ENCODE measurements at places on chromosomes 12 and 14. TPM values are rescaled to one million over a fixed set of nuclear protein-coding genes. Genes with fewer than 3 reads are reported as not detected.
A peak's percentile ranks its signal among the peaks of the same experiment; 100 is the strongest.

- no peak for DNase-seq
Measured at GRCh38 chr14:96088074-96088473, 48.9 kb downstream of the C14orf132 start.

DNA sequence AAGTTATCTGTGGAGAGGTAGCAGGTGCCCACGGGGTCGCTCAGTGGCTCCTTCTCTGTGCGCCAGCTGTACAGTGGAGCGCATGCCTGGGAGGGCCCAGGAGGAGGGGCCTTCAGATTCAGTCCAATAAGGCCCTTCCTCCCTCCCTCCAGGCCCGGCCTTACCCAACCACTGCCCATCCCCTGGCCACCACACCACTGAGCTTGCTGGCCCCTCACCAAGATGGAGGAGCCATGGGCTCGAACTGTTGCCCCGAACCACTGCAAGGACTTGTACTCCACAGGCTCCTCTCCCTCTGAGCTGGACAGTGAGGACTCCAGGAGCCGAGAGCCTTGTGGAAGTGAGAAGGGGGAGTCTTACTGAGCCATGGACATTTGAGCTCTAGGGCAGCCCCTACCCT, 9.8 kb downstream of the ITGA5 start:
- DNase-seq: no peak

DNA sequence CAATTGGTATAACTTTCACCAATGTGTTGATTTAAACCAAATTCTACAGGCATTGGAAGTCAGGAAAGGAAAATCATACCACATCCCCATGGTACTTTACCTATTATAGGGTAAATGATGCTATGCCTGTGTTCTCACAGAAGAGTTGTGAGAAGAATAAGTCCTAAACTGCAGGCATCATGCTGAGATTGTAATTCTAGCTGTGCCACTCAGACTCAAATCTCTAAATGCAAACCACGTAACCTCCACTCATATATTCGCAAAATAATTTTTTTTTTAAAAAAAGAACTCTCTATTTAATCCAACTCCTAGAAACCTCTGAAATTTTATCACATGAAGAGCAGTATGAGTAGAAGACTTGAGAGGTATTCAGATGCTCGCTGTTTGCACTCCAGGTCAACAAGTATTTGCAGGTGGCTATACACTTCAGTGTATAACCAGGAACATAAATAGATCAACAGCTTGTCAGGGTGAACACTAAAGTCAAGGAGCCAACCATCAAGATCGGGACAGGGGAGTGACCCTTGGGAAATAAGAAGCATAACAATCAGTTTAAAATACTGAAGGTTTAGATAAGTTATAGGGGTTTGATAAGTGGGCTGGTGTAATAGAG, 110.1 kb downstream of the SLC25A21 start:
- no peak for DNase-seq

DNA sequence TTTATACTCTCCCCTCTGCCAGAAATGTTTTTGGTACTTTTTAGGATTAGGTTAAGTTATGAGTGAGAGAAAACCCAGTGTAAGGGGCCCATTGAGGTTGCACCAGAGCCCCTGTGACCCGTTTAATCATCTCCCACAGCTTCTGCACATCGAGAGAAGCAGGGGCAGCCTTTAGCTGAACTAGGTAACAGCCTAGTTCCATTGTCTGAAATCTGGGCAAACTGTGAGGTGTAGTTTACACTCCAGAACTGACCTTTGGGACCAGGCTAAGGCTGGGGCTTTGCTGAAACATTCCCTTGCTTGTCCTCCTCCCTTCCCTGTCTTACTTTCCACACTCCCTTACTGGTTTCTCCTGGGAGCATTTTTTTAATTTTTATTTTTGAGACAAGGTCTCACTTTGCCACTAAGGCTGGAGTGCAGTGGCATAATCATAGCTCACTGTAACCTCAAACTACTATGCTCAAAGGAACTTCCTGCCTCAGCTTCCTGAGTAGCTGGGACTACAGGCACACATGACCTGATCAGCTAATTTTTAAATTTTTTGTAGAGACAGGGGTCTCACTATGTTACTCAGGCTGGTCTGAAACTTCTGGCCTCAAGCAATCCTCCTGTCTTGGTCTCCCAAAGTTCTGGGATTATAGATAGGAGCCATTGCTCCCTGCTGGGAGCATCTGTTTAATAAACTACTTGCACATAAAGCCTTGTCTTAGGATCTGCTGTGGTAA, 25.9 kb upstream of the DHRS2 start:
- peak; percentile 57 for DNase-seq

DNA sequence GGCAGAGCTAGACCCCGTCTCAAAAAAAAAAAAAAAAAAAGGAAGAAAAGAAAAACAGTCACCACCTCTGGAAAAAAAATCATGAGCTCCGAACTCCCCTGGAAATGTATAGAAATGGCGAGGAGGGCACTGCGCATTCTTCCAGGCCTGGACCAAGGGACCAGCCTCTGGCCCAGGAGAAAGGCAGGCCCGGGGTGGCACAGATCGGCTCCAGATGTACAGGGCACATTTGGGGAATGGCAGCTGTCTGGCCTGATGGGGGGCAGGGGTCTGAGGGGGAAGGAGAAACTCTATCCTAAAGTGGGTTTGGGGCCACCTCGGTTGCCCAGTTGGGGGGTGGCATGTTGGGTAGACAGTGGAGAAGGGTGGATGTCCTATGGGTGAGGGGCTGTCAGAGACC, 46.0 kb upstream of the EML1 start:
- DNase-seq: no peak

The LGALS3 gene
- total RNA-seq: 1.9 TPM

GRCh38 chr14:99682809-99683618, 1.1 kb upstream of the CYP46A1 start:
- peak; percentile 71 for DNase-seq

The PRIMA1 gene
- not detected for total RNA-seq

GRCh38 chr14:50379563-50379962, 17.1 kb downstream of the CDKL1 start:
- no peak for DNase-seq

- DNase-seq: no peak
Measured at GRCh38 chr12:82174383-82174782, 183.8 kb downstream of the CCDC59 start.

DNA sequence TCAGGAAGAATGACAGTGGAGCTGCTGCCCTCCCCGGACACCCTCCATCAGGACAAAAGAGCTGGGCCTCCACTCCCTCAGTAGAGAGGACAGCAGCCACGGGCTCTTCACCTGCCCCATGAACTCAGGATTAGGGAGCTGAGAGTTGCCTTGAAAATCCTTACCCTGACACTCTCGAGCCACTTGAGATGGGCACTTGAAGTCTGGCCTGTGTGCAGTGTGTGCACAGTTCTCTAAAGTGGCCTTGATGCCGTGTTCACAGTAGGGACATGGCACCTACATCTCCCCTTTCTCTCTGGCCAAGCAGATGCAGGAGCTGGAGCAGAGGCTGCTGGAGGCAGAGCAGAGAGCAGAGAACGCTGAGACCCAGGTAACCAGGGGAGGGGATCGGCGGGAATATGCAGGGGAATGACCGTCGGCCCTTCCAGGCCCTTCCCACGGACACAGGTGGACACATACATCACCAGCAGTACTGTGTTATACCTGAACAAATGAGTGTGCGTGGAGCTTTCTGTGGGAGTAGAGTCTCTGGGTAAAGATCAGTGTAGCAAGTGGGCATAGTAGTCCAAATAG, 22.5 kb downstream of the PLEKHH1 start:
- no peak for DNase-seq

DNA sequence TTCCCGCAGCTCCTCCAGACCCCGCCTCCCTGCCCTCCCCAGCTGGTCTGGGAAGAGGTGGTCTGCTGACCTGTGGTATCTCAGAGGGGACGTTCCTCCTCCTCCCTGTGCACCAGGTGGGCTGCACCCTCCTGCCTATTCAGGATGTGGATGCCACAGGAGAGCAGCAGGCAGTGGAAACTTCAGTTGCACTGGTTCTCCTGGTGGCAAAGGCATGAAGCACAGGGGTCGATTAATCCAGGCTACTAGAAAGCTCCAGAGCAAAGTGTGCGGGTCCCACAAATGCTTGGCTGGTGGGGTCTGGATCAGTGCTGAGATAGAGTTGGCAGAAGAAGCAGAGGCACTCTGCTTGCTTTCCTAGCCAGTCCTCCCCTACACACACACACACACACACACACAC, 197.0 kb downstream of the SLC41A2 start:
- DNase-seq: no peak

The PLEKHH1 gene
- 0.27 TPM for total RNA-seq

The ALDH2 gene
- total RNA-seq: 35.3 TPM

GRCh38 chr14:36509069-36509917, 10.7 kb downstream of the NKX2-1 start:
- DNase-seq: no peak

GRCh38 chr12:22728987-22729386, 104.0 kb downstream of the ETNK1 start:
- DNase-seq: no peak

DNA sequence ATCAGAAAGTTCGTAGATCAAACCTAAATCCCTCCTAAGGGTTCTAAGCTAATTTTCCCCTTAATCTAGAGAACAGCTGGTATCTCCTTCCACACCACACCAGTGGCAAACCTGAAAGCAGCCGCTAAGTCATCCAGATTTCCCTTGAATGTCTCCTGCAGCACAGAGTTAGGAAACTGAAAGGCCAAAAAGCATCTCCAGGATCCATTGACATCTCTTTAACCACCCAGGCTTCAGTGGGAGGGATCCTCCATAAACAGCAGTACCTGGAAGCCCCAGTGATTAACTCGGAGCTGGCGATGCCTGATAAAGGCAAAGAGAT, 47.6 kb downstream of the CRACR2A start:
- no peak for DNase-seq

The MMP14 gene
- 1.6 TPM for total RNA-seq

DNA sequence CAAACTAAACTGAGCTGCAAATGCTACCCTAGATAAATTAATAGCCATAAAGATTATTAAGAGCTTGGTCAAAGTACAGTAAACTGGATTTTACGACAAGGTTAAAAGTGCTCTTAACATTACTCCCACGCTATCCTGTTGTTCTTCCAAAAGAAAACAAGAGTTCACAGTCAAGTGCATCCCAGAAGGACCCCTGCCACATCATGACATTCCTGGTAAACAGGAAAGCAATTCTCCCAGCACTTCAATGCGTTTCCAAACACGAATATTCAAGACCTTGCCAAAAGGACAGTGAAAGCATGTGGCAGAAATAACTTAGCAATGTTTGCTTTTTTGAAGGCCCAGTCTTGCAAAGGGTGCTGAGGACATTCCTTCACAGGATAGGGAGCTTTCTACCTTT, 11.2 kb downstream of the SPRING1 start:
- no peak for DNase-seq

DNA sequence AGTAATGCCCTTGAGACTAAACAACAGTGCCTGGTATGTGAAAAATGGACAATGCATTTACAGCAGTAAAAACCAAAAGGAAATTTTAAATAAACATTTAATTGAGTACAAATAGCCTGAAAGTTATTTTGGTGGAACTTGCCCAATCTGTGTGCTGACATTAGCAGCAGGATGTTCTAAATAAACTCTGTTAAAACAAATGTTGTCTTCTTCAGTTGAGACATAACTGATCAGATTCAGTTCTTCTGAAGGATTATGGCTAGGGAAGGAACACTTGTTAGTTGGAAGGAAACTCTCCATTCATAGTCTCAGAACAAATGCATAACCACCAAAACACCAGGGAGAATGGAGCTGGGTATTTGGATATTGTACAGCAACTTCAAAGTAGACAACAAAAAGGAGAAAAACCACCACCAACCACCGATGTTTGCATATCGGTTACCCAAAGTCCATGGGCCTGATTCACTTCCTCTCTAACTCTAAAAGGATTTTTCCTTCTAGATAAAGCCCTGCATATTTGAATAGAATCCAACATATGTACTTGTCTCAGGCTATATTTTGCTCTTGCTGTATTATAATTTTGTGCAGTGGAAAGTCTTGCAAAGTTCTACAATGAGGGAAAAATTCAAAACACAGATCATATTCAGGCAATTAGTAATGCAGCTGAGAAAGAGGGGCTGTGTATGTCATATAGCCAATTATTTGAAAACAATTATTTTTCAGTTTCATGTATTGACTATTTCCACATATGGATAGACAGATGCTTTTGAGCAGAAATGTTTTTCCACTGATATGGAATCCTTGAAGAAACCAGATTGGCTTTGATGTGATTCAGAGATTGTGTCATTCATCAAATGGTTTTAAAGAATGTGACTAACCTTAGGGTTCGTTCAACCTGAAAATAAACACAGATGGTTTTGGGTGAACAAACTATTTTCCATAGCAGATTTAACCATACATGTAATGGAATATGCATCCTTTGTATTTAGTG, 152.2 kb upstream of the BMP4 start:
- no peak for DNase-seq

The CFAP54 gene
- total RNA-seq: 1.1 TPM

DNA sequence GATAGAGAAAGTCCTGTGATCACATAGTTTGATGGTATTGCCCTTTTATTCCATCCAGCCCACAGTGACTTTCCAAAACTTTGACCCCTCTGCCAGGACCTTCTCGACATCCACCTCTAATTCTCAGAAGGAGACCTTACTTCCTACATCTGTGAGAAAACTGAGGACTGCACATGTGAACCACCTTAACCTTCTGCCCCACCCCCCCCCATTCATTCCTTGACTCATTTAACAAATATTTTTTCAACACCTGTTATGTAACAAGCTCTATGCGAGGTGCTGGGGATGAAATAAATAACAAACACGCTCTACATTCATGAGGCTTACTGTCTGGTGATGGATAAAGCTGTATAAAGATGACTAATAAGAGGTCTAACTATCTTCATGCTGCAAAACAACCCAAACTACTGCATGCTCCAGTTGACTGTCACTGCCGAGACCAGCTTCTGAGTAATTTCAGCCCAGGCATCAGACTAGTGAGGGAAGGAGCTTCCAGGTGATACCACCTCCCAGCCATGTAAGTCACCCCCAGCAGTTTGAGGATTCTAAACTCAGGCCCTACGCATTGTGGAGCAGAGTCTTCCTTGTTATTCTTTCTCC, 1.9 kb upstream of the HAL start:
- no peak for DNase-seq

- no peak for DNase-seq
Measured at GRCh38 chr12:110344657-110345056, 58.9 kb downstream of the ANAPC7 start.

The TMEM229B gene
- total RNA-seq: 46.3 TPM

DNA sequence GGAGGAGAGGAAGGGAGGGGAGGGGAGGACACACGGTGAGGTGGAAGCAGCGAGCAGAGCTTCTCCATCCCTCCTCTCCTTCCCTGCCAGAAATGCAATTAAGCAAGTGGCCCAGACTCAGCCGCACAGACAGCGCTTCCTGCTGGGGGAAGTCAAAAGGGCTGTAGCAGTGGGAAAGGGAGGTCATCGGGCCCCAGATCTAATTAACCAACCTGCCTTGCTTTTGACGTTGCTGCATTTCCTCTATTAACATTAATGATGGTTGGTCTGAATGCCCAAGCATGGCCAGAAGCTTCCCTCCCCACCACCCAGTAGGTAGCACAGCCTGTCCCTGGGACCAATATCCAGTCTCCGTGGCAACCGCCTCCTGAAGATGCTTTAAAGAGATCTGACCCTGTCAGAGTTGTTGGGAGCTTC, 4.6 kb upstream of the NGB start:
- DNase-seq: no peak

The ADAM21 gene
- 0.27 TPM for total RNA-seq

Data from hematopoietic multipotent progenitor cell (in vitro differentiated cells).